Myometrial cell (primary cell): ENCODE measurements at places on chromosomes 2 and 18. TPM values are rescaled to one million over a fixed set of nuclear protein-coding genes. Genes with fewer than 3 reads are reported as not detected.

POMC gene
- 4.1 and 4.3 TPM in 2 replicates for total RNA-seq

RNU2-63P gene
- not detected in 2 replicates for total RNA-seq

DAW1 gene
- total RNA-seq, result 2.8 and 9.8 TPM in 2 replicates

ADAM23 gene
- total RNA-seq, result 2.7 and 4.0 TPM in 2 replicates

GRB14 gene
- total RNA-seq, result not detected in 2 replicates

ANTXR1 gene
- 43.8 and 45.2 TPM in 2 replicates for total RNA-seq

HADHA gene
- 165 and 183 TPM in 2 replicates for total RNA-seq

ROCK2 gene
- total RNA-seq, result 13.5 and 23.2 TPM in 2 replicates

TLX2 gene
- total RNA-seq, result not detected in 2 replicates

FRZB gene
- under 0.01 and 0.58 TPM in 2 replicates for total RNA-seq

RNF152 gene
- total RNA-seq, result 2.1 and 4.3 TPM in 2 replicates

ATP8B1 gene
- 8.9 and 9.2 TPM in 2 replicates for total RNA-seq

REG1B gene
- total RNA-seq, result not detected in 2 replicates

STK36 gene
- total RNA-seq, result 18.3 and 45.3 TPM in 2 replicates

KIF3C gene
- 11.5 and 13.1 TPM in 2 replicates for total RNA-seq

CTAGE1 gene
- total RNA-seq, result not detected in 2 replicates

DNER gene
- 3.2 and 5.8 TPM in 2 replicates for total RNA-seq

AQP12B gene
- total RNA-seq, result not detected in 2 replicates

KLF11 gene
- total RNA-seq, result 1.8 and 2.0 TPM in 2 replicates

CDC42EP3 gene
- total RNA-seq, result 28.5 and 30.7 TPM in 2 replicates

SERPINB2 gene
- total RNA-seq, result not detected in 2 replicates

C2orf80 gene
- total RNA-seq, result not detected in 2 replicates

TOGARAM2 gene
- total RNA-seq, result under 0.01 and 0.53 TPM in 2 replicates

TNFAIP6 gene
- 56.5 and 64.5 TPM in 2 replicates for total RNA-seq

DNAJC5G gene
- not detected in 2 replicates for total RNA-seq

AOX1 gene
- 116 and 131 TPM in 2 replicates for total RNA-seq

DSG1 gene
- total RNA-seq, result not detected in 2 replicates

NDUFS1 gene
- 134 and 179 TPM in 2 replicates for total RNA-seq

CYRIA gene
- total RNA-seq, result 1.4 and 3.0 TPM in 2 replicates

CD28 gene
- under 0.01 TPM in 1 of 2 replicates, not detected in the other for total RNA-seq

L3MBTL4 gene
- not detected in 2 replicates for total RNA-seq

VSNL1 gene
- total RNA-seq, result not detected in 2 replicates

AMER3 gene
- total RNA-seq, result not detected in 2 replicates

SERPINB3 gene
- not detected in 2 replicates for total RNA-seq

VWC2L gene
- total RNA-seq, result not detected in 2 replicates

SPR gene
- total RNA-seq, result 19.3 and 25.5 TPM in 2 replicates

SPTBN1 gene
- total RNA-seq, result 114 and 131 TPM in 2 replicates

NEDD4L gene
- 9.0 and 25.1 TPM in 2 replicates for total RNA-seq

SLC9A4 gene
- total RNA-seq, result not detected in 2 replicates

TIA1 gene
- total RNA-seq, result 35.7 and 47.3 TPM in 2 replicates

IL36G gene
- total RNA-seq, result not detected in 2 replicates

NYAP2 gene
- total RNA-seq, result not detected in 2 replicates

CYP1B1 gene
- total RNA-seq, result 30.0 and 34.2 TPM in 2 replicates

ACVR2A gene
- total RNA-seq, result 2.7 and 3.5 TPM in 2 replicates

FOXD4L1 gene
- not detected in 2 replicates for total RNA-seq

HAAO gene
- not detected in 2 replicates for total RNA-seq

ACVR1C gene
- total RNA-seq, result not detected in 2 replicates

TSHZ1 gene
- 5.2 and 5.7 TPM in 2 replicates for total RNA-seq

HNRNPA3 gene
- 19.0 and 26.2 TPM in 2 replicates for total RNA-seq

MYOM1 gene
- total RNA-seq, result not detected in 2 replicates

RAMP1 gene
- 259 and 297 TPM in 2 replicates for total RNA-seq

GRHL1 gene
- total RNA-seq, result under 0.01 TPM in 1 of 2 replicates, not detected in the other

FBXO41 gene
- 0.29 and 10.1 TPM in 2 replicates for total RNA-seq
